ENCODE measurements at places on chromosomes 12 and 14.

DNA sequence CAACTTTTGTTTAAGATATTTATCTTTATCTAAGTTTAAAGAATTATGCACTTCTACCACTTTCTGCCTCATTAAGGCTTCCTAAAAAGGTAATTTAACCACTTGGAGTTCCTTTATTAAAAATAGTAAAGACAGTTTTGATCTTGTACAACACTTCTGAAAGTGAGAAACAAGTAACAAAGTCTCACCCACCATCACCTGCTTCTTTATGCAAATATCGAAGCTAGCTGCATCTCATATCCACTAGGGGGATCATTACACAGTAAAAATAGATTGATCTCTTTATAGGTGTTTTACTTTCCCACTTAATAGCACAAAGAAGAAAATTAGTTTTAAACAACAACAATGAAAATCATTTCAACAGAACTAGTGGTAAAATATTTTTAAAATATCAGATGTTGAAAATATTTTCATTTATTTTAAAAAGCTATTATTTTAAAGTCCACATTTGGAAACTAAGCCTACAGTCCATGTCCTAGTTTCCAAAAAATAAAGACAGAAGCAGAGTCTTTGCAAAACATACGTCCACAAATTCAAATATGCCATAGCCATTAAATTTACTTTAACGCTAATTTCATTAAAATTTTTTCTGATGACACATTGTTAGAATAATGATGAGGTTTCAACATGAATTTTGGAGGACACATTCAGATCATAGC is 160.0 kb upstream of the SOX5 start:
- DNase-seq: no peak

DNA sequence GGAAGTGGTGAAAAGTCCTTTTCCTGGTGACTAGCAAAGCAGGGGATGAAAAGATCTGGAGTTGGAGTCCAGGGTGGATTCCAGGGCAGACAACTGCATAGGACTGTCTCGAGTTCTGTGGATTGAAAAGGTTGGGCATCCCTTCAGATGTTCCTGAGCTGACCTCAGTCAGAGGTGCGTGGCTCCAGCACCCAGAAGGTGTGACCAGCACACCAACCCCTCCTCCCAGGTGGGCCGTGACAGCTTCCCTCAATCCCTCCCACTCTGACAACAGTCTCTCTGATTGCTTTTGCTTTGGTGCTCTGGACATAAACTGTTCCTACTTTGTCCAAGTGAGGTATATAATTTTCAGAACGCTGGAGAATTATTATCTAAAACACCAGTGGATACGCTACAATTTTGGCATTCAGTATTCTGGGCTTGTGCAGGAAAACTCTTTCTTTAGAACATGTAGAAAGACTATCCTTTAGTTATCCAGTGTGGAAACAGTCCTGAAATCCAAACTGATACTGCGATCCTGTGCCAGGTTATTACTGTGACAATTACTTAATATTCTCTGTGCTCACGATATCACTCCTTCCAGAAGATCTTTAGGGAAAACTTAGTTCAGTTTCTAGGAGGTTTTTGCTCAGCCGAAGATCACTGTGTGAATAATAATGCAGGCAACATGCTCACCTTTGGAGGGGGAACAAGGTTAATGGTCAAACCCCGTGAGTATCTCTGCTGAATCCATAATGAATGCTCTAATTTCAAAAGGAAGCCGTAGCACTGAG is 87.9 kb downstream of the DAD1 start:
- DNase-seq: no peak

DNA sequence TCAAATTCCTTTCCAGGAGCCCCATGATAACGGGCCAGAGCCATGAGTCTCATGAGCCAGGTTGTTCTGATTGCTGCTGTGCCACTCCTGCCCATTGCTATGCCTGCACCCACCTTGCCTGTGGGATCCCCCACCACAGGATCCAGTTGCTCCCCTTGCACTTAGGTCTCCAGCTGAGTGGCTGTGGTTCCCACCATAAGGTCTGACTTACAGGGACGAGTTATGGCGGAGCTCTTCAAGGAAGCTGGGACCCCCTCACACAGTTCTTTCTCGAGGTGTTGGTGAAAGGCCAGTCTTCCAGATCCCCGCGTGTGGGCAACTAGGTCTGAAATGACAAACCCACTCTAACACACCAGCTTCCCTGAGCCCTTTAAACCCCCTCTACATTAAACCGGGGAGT is 111.9 kb upstream of the C14orf180 start:
- no peak for DNase-seq

DNA sequence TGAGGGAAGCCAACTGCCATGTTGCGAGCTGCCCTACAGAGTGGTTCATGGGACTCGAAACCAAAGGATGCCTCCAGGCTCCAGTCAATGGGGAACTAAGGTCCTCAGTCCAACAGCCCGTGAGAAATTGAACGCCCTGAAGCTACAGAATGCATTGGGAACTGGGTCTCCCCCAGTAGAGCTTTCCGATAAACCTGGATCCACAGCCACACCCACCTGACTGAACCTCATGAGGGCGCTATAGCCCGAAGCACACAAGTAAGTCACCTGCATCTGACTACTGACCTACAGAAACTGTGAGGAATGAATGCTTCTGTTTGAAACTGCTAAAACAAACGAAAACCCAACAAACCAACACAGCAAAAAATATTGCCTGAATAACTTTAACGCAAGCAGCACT is 1297.7 kb downstream of the AACS start:
- DNase-seq: no peak

GRCh38 chr12:46468160-46468559 is 95.6 kb upstream of the SLC38A2 start:
- DNase-seq: no peak

GRCh38 chr14:73007835-73008234 is 19.1 kb downstream of the ZFYVE1 start:
- no peak for DNase-seq

DNA sequence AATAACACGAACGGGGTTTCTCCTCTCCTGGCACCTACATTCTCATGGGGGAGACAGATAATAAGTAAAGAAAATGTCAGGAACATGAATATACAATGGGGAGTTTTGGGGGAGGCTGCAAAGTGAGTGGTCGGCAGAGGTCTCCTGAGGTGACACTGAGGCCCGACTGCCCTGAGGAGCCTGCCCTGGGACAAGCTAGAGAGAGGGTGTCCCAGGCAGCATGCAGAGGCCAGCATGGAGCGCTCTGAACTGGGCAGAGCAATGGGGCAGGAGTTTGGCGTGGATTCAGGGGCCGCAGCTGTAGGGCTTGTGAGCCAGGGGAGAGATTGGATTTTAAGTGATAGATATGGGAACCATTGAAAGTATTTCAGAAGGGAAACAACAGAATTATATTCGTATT is 320.5 kb downstream of the CACNA1C start:
- no peak for DNase-seq

DNA sequence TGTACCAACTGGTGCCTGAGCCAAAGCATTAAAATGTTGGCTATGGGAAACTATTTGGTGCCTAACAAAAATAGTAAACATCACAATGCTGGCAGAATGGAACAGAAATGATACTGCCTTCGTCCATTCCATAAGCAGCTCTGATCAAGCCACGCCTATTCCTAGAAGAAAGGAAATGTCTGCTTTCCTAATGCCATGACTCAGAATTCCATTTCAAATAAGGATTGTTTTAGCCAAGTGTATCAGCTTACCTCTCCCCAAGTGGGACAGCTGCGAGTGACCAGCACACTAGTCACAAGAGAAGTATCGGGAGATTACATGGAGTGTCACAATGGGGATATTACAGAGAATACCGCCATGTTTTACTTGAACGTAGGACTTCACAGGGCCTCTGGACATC is 38.7 kb downstream of the GLT8D2 start:
- DNase-seq: no peak

DNA sequence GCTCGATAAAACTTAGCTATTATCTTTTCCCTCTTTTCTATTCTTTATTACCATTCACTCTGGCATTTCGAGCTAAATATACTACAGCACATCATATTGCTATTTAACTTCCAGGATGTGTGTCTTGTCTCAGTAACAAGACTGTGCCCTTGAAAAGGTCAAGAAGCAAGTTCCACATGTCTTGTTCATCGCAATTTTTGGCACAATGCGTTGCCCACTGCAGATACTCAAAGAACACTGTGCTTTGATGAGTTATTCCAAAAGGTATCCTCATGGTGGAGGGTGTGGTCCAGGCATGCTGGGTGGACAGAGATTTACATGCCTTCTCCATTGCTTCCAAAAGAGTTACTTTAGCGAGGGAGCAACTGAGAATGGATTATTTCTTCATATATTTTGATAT is 6.6 kb downstream of the E2F7 start:
- DNase-seq: no peak

DNA sequence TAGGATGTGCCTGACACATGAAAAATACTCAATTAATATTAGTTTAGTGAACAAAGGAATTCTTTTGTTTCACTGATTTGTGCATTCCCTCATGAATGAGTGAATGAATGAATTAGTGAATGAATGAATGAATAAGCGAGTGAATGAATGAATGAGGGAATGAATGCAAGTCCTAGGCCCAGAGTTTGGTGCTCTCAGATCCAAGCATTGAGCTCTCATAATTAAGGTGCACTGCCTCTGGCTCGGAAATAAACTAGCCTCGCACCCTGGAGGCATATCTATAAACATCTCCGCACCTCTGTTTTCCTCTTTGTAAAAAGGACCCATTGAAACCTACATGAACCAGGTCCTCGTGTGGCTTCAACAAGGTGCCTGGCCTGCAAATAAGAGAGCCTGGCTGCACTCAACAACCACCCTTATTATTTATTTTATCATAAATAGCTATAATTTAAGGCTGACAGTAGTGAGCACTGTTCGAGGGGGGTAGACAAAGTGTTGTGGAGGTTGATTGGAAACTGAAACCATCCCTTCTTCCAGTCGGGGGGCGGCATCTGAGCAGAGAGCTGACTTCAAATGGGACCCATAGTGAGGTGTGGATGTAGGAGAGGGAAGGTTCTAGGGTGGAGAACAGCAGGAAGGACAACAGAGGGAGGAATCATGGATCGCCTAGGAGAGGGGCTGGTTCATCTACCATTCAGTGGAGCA is 316.8 kb downstream of the BCL11B start:
- no peak for DNase-seq

DNA sequence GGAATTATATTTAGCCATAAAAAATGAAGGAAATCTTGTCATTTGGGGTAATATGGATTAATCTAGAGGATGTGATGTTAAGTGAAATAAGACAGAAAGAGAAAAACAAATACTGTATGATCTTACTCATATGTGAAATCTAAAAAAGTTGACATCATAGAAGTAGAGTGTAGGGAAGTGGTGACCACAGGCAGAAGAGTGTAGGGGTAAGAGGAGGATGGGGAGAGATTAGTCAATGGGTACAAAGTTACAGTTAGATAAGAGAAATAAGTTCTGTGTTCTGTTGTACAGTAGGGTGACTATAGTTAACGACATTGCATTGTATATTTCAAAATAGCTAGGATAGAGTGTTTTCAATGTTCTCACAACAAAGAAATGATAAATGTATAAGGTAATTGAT is 87.0 kb downstream of the TSHR start:
- no peak for DNase-seq

DNA sequence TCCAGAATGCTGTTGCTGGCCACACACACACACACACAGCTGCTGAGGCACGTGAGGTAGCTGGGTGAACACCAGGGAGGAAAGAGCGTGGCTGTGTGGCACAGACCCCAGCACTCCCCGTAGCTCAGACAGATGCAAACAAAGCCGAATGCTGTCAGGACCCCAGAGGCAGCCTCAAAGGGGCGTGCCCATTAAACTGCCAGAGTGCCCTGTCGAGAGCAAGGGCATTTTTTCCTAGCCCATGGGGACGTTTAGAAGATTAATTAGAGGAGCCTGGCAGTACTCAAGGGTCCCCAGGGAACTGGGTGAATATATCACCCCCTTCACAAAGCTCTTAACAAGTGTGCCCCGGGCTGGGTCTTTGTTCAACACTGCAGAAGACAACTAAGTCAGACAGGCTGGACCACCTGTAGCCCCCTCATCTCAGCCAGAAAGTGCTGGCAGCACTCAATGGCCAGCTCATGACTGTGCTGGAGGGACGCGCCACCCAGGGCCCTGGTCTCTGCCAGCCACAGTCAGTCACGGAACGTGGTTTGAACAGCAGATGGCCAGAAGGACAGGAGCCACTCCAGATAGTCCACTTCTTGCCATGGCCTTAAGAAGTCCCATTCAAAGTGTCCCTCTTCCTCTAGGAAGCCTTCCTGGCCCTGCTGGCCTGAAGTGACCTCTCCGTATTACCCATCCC is 37.5 kb downstream of the TTC7B start:
- no peak for DNase-seq

- DNase-seq: no peak
These were observed 291.8 kb downstream of the ERC1 start for GRCh38 chr12:1282670-1283315.

DNA sequence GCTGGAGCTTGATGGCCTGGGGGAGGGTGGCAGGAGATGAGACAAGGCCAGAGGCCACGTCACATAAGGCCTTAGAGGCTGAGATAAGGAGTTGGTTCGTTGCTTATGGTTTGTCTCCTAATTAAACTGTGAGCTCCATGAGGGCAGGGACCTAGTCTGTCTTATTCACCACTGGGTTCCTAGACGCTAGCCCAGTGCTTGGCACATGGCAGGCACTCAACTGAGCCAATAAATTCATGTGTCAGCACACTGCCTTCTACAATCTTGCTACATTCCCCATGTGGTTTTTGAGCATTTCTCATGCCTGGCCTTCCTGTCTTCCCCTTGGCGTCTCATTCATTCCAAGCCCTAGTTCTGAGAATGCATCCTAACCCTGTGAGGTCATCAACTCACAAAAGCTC is 92.5 kb upstream of the MED13L start:
- no peak for DNase-seq

- no peak for DNase-seq
These were observed 109.3 kb upstream of the MYF6 start for GRCh38 chr12:80598004-80598606.

GRCh38 chr12:128259556-128260070 is 7.4 kb upstream of the TMEM132C start:
- DNase-seq: no peak

Measured in stimulated activated CD8-positive, alpha-beta memory T cell treated with anti-CD3 and anti-CD28 coated beads, Interleukin-15, amount 100 ng/mL, for 1 hour (primary cell).